NCI-H1436 treated with DMSO at 0.1 percent for 48 hours (cell line): ENCODE measurements at places on chromosomes 1 and 21.

GRCh38 chr1:89259283-89259971, 13.2 kb downstream of the GBP5 start:
- DNase-seq, result no peak

GRCh38 chr1:186476264-186477040, 15.5 kb upstream of the PDC start:
- DNase-seq, result no peak

- no peak for DNase-seq
Measured at GRCh38 chr21:35561116-35561515, 499.2 kb downstream of the SETD4 start.

DNA sequence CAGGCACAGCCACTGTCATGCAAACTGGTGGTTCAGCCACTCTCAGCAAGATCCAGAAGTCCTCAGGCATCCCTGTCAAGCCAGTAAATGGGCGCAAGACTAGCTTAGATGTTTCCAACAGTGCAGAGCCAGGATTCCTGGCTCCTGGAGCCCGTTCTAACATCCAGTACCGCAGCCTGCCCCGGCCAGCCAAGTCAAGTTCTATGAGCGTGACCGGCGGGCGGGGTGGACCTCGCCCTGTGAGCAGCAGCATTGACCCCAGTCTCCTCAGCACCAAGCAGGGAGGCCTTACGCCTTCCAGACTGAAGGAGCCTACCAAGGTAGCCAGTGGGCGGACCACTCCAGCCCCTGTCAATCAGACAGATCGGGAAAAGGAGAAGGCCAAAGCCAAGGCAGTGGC, 46.6 kb upstream of the IPO9 start:
- no peak for DNase-seq

- no peak for DNase-seq
Measured at GRCh38 chr1:221743416-221744208, 1.7 kb upstream of the DUSP10 start.

DNA sequence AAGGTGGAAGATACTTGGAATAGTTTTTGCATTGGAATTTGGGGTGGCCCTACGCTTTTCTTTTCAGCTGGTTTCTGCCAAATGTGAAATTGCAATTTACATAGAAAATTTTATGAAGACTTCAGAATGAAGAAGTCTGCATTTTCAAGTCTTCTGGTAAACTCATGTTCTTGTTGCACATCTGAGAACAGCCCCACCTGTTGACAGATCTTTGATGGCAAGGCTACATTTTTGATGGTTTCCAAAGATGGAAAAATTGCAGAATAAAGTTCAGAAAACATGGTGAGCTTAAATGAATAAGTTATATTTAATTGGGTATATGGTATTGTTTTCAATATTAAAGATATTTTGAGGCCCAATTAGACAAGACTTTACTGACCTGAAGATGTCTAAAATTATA, 25.4 kb downstream of the OLFM3 start:
- no peak for DNase-seq

DNA sequence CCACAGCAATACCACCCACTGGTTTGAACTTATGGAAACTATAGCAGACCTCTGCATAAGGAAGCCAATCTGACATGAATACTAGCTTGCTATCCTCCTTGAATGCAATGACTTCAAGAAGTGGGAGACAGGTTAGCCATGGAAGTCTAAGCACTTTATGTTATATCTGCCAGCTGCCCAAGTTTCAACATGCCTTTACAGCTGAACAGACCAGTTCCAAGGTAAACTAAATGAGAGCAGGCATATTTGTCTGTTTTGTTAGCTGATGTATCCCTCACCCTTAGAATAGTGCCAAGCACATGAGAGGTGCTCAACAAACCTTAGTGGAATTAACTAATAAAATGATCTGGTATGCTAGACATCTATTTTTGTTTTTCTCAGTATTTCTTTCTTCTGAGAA, 65.1 kb downstream of the ALG14 start:
- DNase-seq, result no peak

GRCh38 chr1:189103956-189104355, 1373.7 kb downstream of the BRINP3 start:
- no peak for DNase-seq

DNA sequence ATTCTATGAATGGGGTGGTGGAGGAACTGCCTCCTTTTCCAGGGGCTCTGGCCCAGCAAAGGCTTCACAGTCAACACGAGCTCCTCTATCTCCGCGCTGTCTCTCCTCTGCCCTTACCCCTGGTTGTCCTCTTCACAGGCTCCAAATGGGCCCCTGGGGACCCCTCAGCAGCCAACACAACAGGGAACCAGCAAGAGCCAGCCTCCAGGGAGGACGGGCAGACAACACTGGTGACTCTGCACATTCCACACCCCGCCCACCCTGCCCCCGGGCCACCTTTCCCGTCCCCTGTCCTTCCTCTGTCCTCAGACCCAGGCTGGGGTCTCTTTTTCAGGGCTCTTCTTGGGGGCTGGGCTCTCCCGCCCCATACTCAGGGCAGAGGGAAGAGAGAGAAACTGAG, 17.5 kb upstream of the ETV3 start:
- peak; percentile 16 for DNase-seq

GRCh38 chr1:8653878-8654277, 163.6 kb downstream of the RERE start:
- no peak for DNase-seq

DNA sequence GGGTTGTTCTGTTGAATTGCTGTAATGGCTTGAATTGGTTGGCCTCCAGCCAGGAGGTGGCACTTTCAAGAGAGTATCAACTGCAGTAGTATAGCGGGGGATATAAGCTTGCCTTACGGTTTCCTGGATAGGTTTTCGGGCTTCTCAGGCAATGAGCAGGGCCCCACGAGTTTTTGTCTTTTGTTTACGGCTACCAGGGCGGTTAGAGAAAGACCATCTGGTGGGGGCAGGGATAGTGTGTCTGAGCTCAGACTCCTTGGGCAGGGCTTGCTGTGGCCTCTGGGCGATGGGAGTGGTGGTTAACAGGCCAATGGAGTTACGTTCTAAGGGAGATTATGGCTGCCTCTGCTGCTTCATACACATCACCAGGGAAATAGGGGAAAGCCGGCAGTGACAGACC, 62.8 kb downstream of the DTL start:
- DNase-seq, result no peak

GRCh38 chr1:238060061-238060460, 169.3 kb upstream of the ZP4 start:
- DNase-seq, result no peak

GRCh38 chr1:169250022-169250421, 117.6 kb downstream of the NME7 start:
- no peak for DNase-seq

DNA sequence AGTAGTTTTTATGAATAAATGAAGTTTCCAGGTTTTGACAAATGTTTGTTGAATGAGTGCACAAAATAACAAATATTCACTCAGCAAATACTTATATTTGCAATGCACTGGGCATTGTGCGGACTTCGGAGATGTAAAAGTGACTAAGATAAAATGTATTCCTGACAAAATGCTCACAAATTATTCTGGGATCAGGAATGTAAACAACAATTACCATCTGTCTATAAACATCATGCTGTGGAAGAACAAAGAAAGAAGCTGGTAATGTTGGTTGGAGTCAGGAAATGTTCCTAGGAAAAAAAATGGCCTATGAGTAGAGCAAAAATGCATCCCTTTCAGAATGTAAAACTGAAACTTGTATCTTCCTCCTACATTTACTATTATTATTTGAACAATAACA, 68.5 kb downstream of the CRB1 start:
- DNase-seq, result no peak

- no peak for DNase-seq
Measured at GRCh38 chr1:89287181-89288050, 14.8 kb upstream of the GBP5 start.

DNA sequence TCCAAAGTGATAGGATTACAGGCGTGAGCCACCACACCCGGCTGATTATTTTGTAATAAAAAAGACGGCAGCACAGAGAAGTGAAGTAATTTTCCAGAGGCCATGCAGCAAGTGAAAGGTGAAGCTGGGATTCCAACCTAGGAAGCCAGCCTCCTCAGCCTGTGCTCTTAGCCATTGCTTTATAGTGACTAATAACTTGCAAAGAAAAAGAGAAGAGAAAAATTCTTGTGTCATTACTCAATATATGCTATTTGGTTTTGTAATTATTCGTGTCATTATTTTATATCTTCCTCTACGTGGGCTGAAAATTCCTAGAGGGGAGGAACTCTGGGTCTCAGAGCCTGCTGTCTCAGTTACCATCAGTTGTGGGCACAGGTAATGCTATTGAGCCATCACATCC, 1.6 kb upstream of the IER5 start:
- DNase-seq, result no peak

- DNase-seq, result no peak
Measured at GRCh38 chr21:38912102-38912629, 106.4 kb downstream of the ETS2 start.

DNA sequence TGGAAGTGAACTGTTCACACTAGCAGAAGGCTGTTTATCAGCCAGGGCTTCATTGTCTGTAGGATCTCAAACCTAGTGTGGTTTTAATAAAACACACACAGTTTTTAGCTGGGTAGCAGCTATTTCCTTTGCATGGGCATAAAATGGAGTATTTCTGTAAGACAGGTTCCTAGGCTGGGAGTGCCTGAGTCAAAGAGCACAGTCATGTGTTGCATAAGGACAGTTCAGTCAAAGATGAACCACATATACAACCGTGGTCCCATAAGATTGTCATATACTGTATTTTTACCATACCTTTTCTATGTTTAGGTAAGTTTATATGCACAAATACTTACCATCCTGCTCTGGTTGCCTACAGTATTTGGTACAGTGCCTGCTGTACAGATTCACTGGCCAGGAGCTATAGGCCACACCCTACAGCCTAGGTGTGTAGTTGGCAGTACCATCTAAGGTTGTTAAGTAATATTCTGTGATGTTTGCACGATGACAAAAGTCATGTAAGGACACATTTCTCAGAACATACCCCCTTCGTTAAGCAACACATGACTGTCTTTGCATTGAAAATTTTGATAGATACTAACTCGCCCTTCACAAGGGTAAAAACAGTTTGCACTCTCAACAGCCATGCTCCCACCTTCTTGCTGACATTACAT, 17.2 kb downstream of the LGALS8 start:
- no peak for DNase-seq

DNA sequence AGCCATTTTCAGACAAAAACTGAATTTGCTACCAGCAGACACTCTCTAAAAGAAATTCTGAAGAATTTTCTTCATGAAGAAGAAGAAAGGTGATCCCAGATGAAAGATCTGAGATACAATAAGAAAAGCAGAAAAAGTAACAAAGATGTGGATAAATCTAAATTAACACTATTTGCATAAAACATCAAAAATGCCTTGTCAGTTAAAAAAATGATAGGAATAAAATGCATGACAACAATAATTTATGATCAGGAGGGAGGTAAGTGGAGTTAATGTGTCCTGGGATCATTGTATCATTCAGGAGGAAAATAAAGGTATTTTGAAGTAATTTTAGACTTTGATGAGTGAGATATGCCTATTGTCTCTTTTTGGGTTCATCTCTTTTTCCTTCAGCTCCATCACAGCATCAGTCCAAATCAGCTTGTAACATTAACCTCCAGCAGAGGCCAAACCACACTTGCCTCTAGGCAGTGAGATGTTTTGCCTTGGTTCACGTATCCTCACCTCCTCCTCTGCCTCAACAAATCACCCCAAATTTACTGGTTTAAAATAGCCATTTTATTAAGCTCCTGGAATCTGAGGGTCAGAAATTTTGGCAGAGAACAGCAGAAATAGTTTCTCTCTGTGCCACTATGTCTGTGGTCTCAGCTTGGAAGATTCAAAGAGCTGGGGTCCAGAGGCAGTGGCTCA, 76.9 kb upstream of the HIVEP3 start:
- no peak for DNase-seq

- DNase-seq, result no peak
Measured at GRCh38 chr21:44880405-44881197, 7.1 kb upstream of the PTTG1IP start.

GRCh38 chr1:171683870-171684269, 31.4 kb upstream of the MYOC start:
- no peak for DNase-seq

DNA sequence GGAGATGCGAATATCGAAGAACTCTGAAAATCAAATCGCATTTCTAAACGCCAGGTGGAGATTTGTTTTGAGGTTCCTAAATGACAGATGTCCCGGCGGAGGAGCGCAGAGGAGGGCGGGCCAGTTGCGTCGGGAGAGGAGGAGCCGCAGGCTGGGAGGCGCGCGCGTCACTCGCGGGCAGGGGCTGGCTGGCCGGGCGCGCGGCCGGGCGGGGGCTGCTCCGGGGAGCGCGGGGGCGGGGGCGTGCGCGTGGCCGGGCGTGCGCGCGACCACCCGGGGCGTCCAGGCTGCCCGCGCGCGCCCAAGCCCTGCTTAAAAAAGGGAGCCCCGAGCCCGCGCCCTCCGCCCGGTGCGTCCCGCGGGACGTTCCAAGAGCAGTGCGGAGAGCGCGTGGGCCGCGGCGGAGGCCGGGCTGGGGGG, 47.3 kb downstream of the H3-3A start:
- peak; percentile 62 for DNase-seq

DNA sequence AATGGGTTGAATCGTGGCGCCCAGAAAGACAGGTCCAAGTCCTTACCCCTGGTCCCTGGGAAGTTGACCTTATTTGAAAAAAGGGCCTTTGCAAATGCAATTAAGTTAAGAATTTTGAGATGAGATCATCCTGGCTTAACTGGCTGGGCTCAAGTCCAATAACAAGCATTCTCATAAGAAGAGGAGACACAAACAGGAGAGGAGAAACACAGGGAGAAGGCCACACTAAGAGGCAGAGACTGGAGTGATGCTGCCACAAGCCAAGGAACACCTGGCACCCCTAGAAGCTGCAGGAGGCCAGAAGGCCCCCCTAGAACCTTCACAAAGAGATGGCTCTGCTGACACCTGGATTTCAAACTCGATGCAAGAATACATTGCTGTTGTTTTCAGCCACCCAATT, 44.6 kb downstream of the PDPN start:
- no peak for DNase-seq

GRCh38 chr1:14969006-14969405, 184.5 kb upstream of the TMEM51 start:
- no peak for DNase-seq

GRCh38 chr1:31583082-31583994, 7.0 kb downstream of the TINAGL1 start:
- no peak for DNase-seq

- DNase-seq, result no peak
Measured at GRCh38 chr1:156337052-156337887, 822 bp downstream of the CCT3 start.

GRCh38 chr1:245591346-245592188, 436.8 kb downstream of the KIF26B start:
- DNase-seq, result no peak

DNA sequence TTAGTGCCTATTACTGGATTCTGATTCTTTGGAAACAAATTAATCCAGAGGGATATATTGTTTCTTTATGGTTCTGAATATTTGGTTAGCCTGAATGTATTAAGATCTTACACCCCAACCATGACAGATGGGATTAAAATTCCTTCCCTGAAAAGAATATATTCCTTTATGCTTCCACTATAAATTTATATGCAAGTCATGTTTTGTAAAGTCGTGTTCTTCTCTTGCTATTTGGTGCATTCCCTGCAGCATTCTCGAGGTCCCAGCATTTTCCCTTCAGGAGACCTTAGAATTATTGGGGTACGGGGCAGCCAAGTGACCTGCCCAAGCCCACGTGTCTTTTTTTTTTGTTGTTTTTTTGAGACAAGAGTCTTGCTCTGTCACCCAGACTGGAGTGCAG, 62.4 kb downstream of the DISC1 start:
- DNase-seq, result no peak

GRCh38 chr1:168700575-168701268, 28.3 kb downstream of the DPT start:
- no peak for DNase-seq

- no peak for DNase-seq
Measured at GRCh38 chr1:61047061-61047460, 35.3 kb upstream of the NFIA start.
